Activated naive CD4-positive, alpha-beta T cell treated with anti-CD3 and anti-CD28 coated beads, Interleukin-2, amount 50 U/mL, for 16 hours (primary cell): ENCODE measurements at places on chromosomes 5 and 9.

- DNase-seq = no peak
These were observed 63.8 kb upstream of the RNF130 start for GRCh38 chr5:180135128-180135955.

DNA sequence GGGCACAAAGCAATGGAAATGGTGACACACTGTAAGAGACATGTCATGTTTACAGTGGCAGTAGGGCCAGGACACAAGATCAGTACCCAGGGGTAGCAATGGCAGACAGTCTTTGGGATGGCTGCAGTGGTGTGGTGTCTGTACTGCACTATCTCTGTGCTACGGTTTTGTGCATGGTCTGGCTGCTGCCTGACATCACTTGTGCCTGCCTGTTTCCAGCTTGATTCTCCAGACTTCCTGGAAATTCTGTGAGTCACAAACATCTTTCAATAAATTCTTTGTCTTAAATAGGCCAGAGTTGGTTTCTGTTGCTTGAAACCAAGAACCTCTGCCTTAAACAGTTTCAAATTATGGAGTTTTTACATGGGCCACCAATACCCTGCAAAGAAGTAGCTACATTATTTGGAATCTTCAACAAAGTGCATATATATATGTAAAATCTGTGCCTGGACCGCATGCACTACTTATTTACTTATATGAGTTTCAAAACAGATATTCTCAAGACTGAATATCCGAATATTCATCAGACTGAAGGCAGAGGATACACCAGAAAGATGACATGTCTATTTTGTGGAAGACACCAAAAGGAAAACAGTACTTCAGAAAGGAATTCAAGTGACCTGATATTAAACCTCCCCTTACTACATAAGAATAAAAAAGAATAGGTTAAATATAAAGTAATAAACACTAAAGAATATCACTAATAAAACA is 188.1 kb downstream of the RFX3 start:
- no peak for DNase-seq

- DNase-seq = peak; percentile 41
These were observed 598 bp downstream of the RGP1 start for GRCh38 chr9:35749515-35750255.

GRCh38 chr9:132216861-132217619 is 55.2 kb downstream of the NTNG2 start:
- DNase-seq = no peak

DNA sequence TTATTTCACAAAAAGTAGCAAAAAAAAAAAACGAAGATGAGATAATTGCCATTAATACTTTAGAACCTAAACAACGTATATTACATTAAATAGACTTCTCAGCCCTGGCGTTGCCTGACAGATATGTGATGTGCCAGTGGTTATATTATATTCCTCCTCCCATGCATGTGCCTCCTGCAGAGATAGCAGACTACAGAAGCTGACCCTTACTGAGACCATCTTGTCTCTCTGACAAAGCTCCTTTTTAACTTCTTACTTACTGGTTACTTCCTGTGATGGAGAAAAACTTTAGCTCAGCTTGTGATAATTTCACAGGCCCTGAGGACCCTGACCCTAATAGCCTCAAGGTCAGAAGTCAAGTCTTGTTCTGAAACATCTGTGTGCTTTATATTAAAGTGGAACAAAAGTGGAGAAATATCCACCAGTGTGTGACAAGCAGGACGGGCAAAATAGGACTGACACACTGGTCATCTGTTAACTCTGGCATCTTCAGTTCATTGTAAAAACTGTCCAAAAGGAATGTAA is 80.6 kb upstream of the POU5F2 start:
- DNase-seq = no peak

DNA sequence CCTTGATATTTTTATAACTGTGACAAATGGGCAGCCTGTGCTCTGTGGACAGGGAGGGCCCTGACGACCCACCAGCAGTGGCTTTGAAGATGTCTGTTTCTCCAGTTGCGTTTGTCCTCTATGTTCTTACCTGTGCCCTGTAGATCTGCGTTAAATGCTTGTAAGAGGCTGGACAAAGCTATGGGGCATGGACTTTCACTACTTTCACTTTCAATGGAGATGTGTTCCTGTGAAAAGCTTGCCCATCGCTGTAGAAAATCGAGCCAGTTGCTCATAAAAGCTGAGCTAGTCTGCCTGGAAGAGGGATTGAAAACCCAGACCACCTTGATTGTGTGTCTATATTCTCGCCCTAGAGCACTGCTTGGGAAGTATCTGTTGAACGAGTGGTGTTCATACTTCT is 74.1 kb downstream of the PSAT1 start:
- no peak for DNase-seq

- DNase-seq = no peak
These were observed 104.1 kb downstream of the CD180 start for GRCh38 chr5:67092535-67092934.

GRCh38 chr5:861442-862366 is 10.9 kb upstream of the ZDHHC11 start:
- DNase-seq = no peak

- DNase-seq = no peak
These were observed 117.6 kb downstream of the PCSK1 start for GRCh38 chr5:96315431-96315830.

DNA sequence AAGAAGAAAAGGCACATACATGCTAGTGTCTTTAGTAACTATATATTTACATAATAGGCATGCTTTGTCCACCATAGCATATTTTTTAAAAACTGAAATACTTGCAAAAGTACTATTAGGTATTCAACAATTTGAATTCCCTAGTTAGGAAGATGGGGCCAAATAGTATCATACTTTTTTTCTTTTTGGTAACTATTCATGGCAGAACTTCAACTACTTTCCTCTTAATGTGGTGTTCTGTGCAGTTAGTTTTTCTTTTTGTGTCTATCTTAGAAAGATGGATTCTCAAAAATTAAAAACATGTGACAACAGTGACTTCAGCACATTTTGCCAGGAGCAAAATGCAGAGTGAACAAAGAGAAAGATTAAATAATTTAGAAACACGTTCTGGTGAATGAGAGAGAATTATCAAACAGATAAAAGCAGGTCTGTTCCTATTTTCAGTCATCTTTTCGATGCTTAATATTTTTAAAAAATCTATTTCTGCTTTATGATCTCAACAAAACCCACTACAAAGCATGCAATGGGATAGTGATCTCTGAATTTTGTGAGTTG is 341.1 kb downstream of the ARL15 start:
- DNase-seq = no peak

- DNase-seq = no peak
These were observed 129.7 kb downstream of the YIPF5 start for GRCh38 chr5:144040615-144041305.

DNA sequence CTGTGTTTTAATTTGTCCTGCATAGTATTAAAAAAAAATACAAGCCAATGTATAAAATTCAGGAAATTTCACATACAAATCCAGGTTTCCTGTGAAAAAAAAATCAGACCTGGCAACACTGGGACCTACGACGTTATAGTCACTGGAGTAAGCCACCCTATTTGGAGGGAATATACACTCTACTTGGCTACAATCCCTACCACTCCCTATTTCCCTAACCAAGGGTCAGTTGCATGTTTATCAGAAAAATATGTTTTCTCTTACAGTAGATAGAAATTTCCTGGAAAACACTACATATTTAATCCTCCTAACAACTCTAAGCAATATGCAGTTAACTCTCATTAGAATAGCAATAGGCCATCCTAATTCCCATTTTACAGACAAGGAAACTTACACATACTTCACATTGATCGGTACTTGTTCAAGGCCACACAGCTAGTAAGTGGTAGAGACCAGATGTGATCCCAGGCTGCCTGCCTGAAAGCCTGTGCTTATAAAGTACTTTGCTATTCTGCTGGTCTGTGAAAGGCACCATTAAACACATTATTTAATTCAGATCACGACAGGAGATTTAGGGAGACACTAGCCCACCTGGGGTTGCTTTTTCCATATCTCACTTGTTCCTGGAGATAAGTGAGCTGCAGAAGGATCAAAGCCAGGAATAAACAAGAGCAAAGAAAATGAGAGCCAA is 70.8 kb downstream of the MFAP3 start:
- no peak for DNase-seq

DNA sequence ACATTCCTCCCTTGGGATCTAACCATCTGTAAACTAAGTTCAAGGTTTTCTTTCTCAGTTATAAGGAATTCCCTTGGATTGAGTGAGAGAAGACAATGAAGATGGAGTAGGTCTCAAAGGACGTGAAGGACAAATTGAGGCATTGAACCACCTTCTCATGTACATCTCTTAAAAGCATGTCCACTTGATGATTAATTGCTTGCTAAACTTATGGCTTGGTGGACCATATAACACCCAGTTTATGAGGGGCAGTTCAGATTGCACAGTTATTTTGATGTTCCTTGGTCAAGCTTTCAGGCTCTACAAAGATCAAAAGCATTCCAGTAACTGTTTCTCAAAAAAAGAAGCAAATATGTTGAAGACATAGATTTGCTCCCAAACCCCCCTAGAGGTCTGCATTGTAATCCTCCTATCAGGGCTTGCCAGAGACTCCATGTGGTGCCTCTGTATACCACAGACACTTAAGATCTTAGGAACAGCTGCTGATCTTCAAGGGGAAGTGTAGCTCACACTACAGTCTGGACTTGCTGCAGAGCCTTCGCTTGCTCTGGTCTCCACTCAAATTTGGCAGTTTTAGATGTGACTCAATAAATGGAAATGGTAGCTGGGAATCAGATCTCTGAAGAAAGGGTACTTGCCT is 56.9 kb upstream of the ALDH1A1 start:
- DNase-seq = no peak

DNA sequence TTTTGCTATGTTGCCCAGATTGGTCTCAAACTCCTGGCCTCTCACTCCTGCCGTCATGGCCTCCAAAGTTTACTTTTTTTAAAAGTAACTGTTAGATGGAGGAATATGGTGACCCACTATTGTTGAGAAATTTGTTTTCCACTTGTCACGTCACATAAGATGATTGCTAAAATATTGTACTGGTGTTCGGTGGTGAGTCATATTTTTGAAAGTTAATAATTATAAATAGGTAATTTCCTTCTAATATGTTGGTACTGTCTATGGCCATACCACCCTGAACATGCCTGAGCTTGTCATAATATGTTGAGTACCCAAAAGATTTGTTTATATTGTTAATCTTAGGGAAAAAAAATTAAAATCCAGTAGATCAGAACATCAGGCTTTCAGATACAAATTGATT is 22.6 kb downstream of the RMI1 start:
- no peak for DNase-seq

- no peak for DNase-seq
These were observed 261.1 kb downstream of the SMARCA2 start for GRCh38 chr9:2276296-2276695.

DNA sequence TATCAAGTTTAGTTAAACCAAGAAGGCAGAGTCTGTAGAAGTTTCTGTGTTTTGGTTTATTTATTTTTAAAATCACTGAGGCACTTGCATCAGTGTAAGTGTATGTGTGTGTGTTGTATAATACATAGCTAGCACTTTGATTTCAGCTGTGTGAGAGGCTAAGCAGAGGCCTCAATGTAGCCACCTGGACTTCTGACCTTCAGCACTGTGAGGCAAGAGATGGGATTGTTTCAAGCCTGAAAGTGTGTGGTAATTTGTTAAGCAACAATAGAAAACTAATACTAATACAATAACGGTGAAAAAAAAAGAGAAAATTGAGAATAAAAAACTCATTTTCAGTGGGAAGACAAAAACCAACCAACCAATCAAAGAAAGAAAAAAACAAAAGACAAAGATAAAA is 327.3 kb downstream of the CDH18 start:
- no peak for DNase-seq
